Activated naive CD8-positive, alpha-beta T cell treated with anti-CD3 and anti-CD28 coated beads for 36 hours (primary cell): ENCODE measurements at places on chromosomes 2 and 18.

- DNase-seq = no peak
Observed at GRCh38 chr2:158808426-158808825, 13.3 kb downstream of the DAPL1 start.

DNA sequence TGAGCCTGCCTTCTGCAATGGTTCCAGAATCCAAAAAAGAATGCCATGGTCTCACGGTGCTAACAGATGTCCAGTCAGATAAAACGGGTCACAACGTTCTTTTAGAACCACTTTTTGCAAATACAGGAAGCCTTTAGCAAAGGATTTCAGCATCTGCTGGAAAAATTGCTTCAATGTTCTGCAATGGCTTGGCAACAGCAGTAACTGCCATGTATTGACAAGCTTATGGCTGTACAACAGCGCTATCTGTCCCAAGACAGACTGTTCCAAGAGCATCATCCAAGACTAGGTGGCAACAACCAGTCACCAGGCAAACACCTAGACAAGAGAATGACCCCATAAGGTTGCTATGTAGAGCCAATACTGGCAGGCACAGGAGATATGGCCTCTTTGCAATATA is 37.6 kb upstream of the RIOK3 start:
- DNase-seq = no peak

DNA sequence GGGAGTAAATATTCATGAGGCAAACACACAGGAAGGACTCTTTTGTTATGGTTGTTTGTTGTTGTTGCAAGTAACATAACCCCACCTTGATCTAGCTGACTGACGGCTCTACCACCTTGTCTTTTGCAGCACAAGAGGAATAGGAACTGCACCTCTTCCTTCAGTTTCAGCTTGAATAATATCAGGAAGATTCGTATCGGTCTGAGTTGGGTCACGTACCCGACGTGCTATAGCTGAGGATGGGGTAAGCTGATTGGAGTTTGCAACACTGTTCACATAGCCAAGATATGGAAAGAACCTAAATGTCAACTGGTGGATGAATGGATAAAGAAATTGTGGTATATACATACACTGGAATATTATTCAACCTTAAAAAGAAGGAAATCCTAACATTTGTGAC is 14.5 kb upstream of the IL1RN start:
- no peak for DNase-seq

- DNase-seq = no peak
Observed at GRCh38 chr2:142815375-142815774, 62.1 kb upstream of the KYNU start.

- no peak for DNase-seq
Observed at GRCh38 chr2:120405759-120406099, 59.8 kb downstream of the INHBB start.

GRCh38 chr2:210577263-210578071 is 21.1 kb downstream of the CPS1 start:
- DNase-seq = no peak

GRCh38 chr2:178880257-178880656 is 73.0 kb upstream of the TTN start:
- no peak for DNase-seq

GRCh38 chr2:225735844-225736243 is 336.3 kb downstream of the NYAP2 start:
- no peak for DNase-seq

DNA sequence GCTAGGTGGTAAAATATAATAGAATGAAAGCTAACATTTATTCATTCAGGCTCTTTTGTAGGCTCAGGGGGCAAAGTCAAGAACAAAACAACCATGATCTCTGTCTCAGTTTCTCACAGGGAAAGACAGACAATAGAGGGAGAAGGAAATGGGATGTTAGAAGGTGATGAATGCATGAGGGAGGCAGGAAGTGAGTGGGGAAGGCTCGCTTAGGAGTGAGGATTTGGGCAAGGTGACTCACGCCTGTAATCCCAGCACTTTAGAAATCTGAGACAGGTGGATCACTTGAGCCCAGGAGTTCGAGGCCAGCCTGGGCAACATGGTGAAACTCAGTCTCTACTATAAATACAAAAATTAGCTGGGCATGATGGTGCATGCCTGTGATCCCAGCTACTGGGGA is 88.4 kb downstream of the CTIF start:
- DNase-seq = no peak

DNA sequence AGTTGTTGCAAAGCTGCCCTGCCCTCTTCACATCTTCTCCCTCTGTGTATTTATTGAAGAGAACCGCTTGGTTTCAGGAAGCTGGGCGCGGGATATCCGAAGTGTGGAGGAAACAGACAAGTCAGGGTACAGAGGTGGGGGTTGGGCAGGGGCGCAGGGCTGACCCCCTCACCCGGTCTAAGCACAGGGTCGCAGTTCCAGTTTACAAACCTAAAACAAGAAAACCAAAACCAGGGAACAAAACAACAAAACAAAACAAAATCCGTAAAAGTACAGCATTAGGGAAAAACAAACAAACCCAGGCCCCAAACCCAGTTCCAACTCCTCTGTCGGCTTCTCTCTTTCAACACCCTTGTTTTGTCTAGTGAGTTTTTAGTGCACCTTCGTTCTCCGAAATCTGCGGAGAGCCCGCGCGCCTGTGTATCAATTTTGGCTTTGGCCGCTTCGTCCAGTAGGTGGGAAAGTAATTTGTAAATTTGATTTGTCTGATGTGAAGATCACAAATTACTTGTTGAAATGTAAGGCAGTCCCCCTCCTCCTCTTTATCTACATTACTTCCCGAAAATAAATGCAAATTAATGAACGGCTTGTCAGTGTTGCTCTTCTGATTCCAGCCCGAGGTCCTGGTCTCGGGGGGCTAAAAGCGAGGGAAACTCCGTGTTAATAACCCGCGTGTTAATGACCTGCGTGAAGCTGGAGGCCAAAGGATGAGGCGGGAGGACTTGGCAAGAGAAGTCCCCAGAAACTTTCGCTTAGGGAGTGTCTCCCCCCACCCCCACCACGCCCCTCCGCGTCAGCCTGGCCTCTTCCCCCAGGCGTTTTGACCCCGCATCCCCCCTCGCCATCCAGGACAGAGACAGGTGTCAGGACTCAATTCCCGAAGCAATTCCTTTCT is 6.9 kb downstream of the OTX1 start:
- DNase-seq = no peak

DNA sequence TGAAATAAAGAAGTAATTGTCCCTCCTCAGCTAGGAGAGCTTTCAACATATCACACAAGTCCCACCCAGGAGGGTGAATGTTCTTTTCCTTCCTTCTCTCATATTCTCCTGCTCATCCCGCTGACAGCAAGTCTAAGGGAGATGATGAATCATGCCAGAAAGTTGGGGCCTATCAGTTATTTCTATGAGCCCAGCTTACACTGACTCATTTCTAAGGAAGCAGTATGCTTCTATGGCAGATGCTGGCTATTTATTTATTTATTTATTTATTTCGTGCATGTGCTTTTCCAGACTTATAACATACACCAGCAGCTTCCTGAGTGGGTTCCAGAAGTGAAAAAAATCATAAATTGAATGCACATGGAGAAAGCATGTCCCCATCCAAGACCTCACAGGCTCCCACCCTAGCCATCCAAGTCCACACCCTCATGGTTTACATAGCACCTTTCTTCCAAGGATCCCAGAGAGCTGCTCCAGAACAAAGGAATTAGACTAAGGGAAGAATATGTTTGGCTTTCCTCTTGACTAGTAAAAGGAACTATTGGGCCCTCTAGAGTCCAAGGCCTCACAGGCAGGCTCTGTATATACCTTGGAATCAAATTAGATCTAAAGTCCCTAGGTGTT is 1074.2 kb upstream of the ZEB2 start:
- no peak for DNase-seq

DNA sequence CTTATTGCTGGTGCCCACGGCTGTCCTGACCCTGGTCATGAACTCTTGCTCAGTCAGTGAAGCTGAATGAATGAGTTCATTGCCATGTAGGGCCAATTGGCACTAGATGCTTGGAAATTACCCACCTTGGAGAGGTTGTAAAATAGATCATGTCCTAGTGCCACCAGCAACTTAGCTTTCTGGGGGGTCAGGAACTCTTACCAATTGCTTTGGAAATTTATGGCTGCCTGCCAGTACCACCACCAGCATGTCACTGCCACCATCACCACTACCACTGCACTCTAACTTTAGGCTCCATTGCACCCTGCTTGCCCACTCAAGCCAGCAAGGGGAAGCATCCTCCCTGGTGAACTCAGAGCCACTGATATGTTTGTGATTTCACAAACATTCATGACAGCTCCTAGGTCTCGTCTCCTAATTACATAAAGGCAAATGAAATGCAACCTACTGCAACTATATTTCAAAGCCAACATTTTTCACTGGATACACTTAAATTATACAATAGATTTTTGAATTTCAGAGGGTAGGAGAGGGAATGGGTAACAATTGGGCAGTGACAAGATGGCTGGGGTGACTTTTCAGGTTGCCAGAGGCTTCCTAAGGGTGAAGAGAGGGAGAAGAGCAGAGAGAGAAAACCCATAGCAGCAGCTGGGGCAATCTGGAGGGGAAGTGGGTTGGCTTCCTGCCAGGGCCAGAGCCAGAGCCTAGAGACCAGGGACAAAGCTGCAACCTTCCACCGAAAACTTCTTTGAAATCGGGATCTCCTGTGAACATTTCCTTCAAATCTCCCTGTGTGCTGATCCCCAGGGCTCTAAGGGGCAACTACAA is 3.5 kb upstream of the EMILIN1 start:
- DNase-seq = peak; percentile 44

GRCh38 chr2:26223018-26223417 is 21.4 kb downstream of the HADHA start:
- no peak for DNase-seq

DNA sequence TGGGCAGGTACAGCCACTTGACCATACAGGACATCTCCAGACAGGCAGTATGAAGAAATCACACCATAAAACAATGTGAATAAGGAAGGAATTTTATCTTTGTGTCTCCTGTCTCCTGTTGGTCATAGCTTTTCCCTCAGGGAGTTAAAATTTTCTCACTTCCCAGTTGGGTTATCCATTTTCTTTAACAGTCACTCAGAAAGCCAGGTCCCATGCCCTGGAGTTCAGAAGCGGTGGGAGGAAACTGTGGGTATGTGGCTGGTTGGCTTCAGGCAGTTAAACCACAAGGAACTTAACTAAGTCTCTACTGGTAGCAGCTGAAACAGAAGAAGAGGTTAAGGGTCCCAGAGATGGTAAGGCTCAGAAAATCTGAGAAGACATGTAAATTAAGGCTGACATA is 6.5 kb upstream of the SMAD2 start:
- no peak for DNase-seq

- no peak for DNase-seq
Observed at GRCh38 chr2:99389946-99390345, 52.8 kb downstream of the EIF5B start.

- DNase-seq = no peak
Observed at GRCh38 chr18:62346333-62347088, 21.4 kb downstream of the TNFRSF11A start.

DNA sequence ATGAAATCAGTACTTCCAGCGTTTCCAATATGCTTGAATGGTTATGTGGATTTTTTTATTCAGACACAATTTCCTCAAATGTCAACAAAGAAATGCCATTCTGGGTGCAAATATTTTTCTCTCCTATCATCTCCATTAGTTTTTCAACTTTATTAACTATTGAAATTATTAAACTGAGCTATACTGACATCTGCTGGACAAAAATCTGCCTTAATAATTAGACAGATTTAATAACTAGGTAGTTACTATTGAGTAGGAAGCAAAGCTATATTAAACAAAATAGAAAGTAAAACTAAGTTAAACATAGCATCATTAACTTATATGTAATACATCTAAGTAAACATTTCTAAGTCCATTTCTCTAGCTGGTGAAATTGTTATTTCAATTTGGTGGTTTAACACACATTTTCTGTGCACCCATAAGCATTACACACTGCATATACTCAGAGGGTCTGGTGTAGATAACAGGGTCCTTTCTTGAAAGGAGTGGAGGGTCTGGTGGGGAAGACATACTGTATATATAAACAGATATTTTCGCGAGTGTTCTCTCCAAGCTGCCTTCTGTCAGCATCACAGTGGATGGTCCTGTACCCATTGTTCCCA is 77.0 kb downstream of the LANCL1 start:
- DNase-seq = no peak

DNA sequence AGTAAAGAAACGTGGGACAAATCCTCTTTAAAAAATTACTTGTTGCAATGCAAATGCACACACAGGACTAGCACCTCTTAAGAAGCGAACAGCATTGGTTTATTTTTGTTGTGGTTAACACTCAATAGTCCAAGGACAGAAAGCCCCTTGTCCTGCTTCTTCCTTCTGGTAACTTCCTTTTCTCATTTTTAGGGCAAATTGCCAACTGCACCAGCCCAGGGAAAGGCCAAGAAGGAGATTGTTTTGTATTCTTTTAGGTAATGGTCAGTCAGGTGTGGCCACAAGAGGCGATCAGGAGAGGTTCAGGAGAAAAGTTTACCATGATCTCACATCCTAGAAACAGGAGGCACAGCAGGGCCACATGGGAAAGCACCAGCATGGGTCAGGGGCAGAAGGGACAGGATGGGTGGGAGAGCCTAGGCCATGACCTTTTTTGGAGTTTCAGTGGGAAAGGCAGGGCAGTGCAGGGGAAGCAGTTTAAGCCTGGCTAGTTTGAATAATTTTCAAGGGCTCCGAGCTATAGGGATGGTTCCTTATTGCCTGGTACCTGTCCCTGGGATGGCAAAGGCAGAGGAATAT is 73.0 kb downstream of the CHRNA1 start:
- no peak for DNase-seq

GRCh38 chr2:61493523-61493942 is 22.6 kb upstream of the USP34 start:
- DNase-seq = no peak

GRCh38 chr2:179991344-179991743 is 15.8 kb downstream of the CWC22 start:
- no peak for DNase-seq

DNA sequence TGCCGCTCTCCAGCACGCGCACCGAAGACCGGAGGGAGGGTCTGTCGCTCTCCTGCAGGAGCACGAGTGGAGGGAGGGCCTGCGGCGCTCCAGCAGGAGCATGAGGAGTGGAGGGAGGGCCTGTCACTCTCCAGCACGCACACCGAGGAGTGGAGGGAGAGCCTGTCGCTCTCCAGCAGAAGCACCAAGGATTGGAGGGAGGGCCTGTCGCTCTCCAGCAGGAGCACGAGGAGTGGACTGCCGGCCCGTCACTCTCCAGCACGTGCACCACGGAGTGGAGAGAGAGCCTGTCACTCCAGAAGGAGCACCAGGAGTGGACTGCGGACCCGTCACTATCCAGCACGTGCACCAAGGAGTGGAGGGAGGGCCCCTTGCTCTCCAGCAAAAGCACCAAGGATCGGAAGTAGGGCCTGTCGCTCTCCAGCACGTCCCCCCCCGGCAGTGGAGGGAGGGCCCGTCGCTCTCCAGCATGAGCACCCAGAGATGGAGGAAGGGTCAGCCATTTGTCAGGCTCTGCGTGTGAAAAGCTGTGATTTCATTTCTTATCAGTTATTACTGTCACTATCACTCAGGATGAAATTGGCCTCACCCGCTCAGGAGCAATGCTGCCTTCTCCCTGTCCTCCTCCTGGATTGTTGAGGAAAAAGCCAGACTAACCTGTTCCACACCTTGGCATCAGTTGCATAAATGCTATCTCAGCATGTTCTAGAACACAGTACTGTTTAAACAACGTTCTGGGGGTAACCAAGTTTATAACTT is 35.9 kb downstream of the ADI1 start:
- no peak for DNase-seq

GRCh38 chr2:132373391-132374135 is 43.0 kb upstream of the GPR39 start:
- no peak for DNase-seq

GRCh38 chr2:88933091-88933490 is 241.6 kb downstream of the RPIA start:
- no peak for DNase-seq

- no peak for DNase-seq
Observed at GRCh38 chr2:222303828-222304736, 5.3 kb upstream of the PAX3 start.
